Upper lobe of left lung (tissue), 6 donors: ENCODE measurements at places on chromosomes 5 and 9. TPM values are rescaled to one million over a fixed set of nuclear protein-coding genes. Genes with fewer than 3 reads are reported as not detected.

Gene PCDHB16
- 4.9 TPM for total RNA-seq

Gene POU5F2
- 2.6 TPM for total RNA-seq

Gene SLC34A3
- 0.10 TPM for total RNA-seq

Gene PCDHB7
- total RNA-seq: 2.9 TPM

Gene LCP2
- total RNA-seq: 68.9 TPM

Gene RLN2
- not detected for total RNA-seq

Gene SOX30
- not detected for total RNA-seq

GRCh38 chr5:72821776-72822175 lies 5.3 kb downstream of the TNPO1 start:
- no peak for DNase-seq
- H3K4me1 ChIP-seq: peaks cover 22% of the 10 kb centered on the region
- no peak overlapping the region for H3K4me3 ChIP-seq
- H3K27ac ChIP-seq: no peak overlapping the region
- no peaks in the 10 kb centered on the region for H3K36me3 ChIP-seq

- H3K27me3 ChIP-seq: no peaks in the 10 kb centered on the region
- no peak overlapping the region for H3K4me3 ChIP-seq
- H3K36me3 ChIP-seq: no peaks in the 10 kb centered on the region
Measured at GRCh38 chr9:113436728-113437515, 26.4 kb downstream of the C9orf43 start.

- no peak for DNase-seq
- H3K27me3 ChIP-seq: peaks cover 27% of the 10 kb centered on the region
- no peaks in the 10 kb centered on the region for H3K36me3 ChIP-seq
Measured at GRCh38 chr5:139391570-139392323, 2.0 kb upstream of the MZB1 start.

DNA sequence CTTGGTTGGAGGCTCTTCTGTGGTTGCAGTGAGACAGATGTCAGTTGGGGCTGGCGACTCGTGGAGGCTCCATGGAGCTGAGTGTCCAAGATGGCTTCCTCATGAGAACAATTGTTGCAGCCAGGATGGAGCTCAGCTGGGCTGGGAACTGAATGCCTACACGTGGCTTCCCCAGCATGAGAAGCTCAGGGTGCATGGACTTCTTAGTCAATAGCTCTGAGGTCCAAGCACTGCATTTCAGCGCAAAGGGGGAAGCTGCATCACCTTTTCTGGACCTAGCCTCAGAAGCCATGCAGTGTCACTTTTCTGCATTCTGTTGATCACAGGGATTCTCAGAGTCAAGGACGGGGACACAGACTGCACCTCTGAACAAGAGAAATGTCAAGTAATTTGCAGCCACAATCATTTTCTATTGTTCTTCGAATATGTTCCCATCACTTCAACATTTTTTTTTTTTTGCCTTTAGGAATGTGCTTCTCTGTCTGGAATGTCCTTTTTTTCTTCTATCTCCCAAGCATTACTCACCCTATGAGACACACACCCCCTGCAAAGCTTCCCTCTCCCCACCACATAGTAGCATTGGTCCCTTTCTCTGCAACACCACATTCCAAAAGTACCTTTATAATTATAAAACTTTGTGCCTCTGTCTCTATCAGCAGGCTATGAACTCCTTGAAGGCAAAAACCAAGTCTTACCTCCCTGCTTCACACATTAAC lies 57.5 kb upstream of the STK32A start:
- DNase-seq: no peak
- no peaks in the 10 kb centered on the region for H3K36me3 ChIP-seq
- no peak overlapping the region for H3K27ac ChIP-seq
- no peak overlapping the region for H3K4me3 ChIP-seq

DNA sequence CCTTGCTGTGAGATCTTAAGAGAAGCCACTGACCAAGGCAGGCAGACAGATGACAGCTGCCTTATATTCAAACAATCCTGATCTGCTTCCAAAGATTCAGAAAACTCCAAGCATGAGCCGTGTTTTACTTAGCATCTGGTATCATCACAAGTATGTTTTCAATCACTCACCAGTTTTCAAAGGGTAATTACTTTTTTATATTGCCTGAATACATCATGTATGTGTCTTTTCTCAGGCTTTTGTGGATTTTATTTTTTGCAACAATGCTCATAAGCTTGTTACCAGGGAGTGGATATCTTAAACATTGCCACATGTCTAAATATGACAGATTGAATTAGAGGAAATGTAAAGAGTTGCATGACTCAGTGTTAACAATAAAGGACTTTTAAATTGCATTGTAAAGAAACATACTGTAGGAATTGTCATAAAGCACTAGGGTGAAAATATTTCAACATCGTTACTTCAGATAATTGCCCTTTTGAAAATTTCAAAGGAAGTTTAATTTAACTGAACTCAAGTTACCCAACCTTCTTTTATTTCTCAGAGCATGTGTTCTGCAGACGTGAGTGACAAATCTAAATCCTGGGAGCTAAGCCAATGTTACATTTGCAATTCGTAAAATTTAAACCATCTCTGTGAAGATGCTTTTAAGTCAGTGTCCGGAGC lies 326.1 kb downstream of the PLK2 start:
- H3K27me3 ChIP-seq: no peaks in the 10 kb centered on the region
- no peak for DNase-seq
- H3K27ac ChIP-seq: no peak overlapping the region
- H3K4me3 ChIP-seq: no peak overlapping the region
- H3K4me1 ChIP-seq: no peaks in the 10 kb centered on the region

- no peak for DNase-seq
- no peaks in the 10 kb centered on the region for H3K27me3 ChIP-seq
- no peak overlapping the region for H3K4me3 ChIP-seq
- no peak overlapping the region for H3K27ac ChIP-seq
Measured at GRCh38 chr5:35365758-35366157, 135.5 kb upstream of the PRLR start.

GRCh38 chr5:45440466-45440865 lies 255.7 kb downstream of the HCN1 start:
- H3K27ac ChIP-seq: no peak overlapping the region
- H3K4me1 ChIP-seq: no peaks in the 10 kb centered on the region
- H3K36me3 ChIP-seq: no peaks in the 10 kb centered on the region

DNA sequence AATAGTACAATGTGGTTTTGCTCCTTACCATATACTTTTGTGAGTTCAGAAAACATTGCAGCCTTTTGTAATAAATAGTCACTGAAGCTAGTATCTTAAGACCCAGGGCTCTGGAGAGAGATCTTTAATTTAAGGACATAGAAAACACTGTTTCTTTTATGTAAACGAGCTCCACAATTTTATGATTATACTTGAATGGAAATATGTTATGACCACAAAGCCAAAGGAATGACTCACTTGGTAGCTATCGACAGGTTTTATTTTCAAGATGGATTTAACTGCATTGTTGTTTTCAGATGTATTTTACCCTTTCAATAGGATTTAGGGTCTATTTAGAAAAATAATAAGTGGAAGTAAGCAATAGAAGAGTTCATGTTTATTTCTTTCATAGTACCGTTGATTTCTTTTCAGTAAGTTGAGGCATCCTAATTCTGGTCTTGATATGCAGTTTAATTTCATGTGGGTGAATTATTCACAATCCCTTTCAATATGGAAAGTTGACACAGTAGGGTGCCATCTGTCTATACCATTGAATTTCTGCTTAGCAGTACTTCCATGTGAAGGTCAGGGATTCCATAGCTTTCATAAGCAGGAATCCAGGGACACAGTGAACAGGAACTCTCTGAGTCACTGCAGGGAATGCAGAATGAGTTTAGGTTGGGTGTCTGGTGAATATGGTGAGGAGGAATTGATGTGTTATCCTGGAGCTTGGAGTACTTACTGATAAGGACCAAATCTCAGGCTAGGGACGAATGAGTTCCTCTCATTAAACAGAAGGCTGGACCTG lies 157.6 kb downstream of the CD180 start:
- DNase-seq: no peak
- peaks cover 33% of the 10 kb centered on the region for H3K4me1 ChIP-seq
- H3K27ac ChIP-seq: peak overlapping the region; percentile 18
- H3K4me3 ChIP-seq: no peak overlapping the region
- no peaks in the 10 kb centered on the region for H3K36me3 ChIP-seq

GRCh38 chr5:169062690-169063089 lies 238.2 kb downstream of the SLIT3 start:
- no peaks in the 10 kb centered on the region for H3K27me3 ChIP-seq
- no peaks in the 10 kb centered on the region for H3K36me3 ChIP-seq
- no peak overlapping the region for H3K27ac ChIP-seq
- H3K4me1 ChIP-seq: peaks cover 5% of the 10 kb centered on the region
- no peak for DNase-seq
- no peak overlapping the region for H3K4me3 ChIP-seq

DNA sequence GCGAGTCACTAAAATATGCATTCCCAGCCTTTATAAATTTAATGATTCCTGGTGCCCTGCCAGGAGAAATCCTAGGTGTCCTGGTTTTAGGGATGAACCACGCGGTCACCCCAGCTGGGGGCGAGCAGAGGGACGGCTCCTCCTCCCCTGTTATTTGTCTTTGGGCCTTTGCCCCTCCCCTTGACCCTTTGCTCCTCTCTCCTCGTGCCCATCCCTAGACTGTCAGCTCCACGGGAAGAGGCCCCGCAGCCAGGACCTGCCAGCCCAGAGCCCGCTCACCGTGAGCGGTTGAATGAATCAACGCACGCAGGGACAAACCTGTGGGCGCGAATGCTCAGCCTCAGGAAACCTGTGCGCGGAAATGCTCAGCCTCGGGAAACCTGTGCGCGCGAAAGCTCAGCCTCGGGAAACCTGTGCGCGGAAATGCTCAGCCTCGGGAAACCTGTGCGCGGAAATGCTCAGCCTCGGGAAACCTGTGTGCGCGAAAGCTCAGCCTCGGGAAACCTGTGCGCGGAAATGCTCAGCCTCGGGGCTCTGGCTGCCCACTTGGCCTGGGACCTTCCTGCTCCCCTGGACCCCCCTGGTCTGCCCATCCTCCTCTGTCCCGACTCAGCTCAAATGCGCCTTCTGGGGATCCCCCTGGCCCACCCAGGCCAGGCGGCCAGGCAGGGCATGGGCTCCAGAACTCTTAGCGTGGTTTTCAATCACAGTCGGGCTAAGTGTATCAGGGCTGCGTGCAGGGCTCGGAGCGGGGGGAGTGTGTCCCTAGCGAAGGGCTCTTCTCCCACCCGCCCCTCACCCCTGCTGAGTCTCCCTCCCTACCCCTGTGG lies 140.5 kb upstream of the COL5A1 start:
- no peak for DNase-seq
- no peak overlapping the region for H3K4me3 ChIP-seq
- no peaks in the 10 kb centered on the region for H3K27me3 ChIP-seq
- no peak overlapping the region for H3K27ac ChIP-seq
- H3K36me3 ChIP-seq: no peaks in the 10 kb centered on the region

DNA sequence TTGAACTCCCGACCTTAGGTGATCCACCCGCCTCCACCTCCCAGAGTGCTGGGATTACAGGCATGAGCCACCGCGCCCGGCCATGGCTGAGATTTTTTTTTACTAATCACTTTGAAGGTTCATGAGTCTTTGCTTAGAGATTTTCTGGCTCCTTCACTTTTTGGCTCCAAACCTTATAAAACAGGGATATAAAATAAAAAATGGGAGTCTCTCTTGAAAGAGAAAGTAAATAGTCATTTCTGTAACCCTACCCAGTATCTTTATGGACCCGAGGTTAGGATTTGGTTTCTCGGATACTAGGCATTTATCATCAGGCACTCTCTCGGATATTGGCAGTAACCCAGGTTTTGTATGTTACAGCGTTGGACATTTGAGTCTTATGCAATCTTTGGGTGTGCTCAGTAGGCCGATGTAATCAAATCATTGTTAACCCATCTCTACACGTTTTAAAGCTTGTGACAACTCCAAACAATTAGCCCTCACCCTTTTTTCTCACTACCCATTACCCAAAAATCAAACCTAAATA lies 25.3 kb downstream of the STXBP1 start:
- H3K36me3 ChIP-seq: no peaks in the 10 kb centered on the region
- H3K4me1 ChIP-seq: peaks cover 48% of the 10 kb centered on the region
- no peak overlapping the region for H3K4me3 ChIP-seq
- H3K27me3 ChIP-seq: no peaks in the 10 kb centered on the region

DNA sequence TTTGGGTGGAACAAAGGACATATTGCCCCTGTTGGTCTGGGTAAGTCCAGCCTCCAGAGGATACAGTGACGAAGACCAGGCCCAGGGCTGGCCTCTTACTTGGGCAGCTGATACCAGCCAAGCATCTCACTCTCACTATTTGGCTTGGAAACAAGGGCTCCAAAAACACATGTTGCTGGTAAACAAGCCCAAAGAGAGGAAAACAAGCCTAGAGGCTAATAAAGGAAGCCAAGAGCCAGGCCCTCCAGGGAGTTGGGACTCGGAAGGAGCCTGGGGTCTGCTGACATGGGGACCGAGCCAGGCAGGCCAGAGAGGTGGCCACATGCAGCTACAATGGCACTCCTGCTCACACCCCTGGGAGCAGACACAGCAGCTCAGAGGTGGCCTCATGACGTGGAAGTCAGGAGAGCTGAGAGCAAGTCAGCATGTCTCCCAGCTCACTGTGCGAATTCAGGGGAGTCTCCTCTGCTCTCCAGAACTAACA lies 5.7 kb downstream of the SPARC start:
- DNase-seq: no peak
- H3K4me1 ChIP-seq: peaks cover 78% of the 10 kb centered on the region
- no peaks in the 10 kb centered on the region for H3K36me3 ChIP-seq
- peak overlapping the region; percentile 88 for H3K27ac ChIP-seq

- no peak overlapping the region for H3K4me3 ChIP-seq
- H3K4me1 ChIP-seq: no peaks in the 10 kb centered on the region
- DNase-seq: no peak
Measured at GRCh38 chr5:91957666-91958065, 574.5 kb upstream of the ARRDC3 start.

- no peaks in the 10 kb centered on the region for H3K27me3 ChIP-seq
- no peak overlapping the region for H3K4me3 ChIP-seq
- no peak overlapping the region for H3K27ac ChIP-seq
- peaks cover 50% of the 10 kb centered on the region for H3K4me1 ChIP-seq
- DNase-seq: no peak
Measured at GRCh38 chr5:80249901-80250300, 5.9 kb downstream of the SERINC5 start.

DNA sequence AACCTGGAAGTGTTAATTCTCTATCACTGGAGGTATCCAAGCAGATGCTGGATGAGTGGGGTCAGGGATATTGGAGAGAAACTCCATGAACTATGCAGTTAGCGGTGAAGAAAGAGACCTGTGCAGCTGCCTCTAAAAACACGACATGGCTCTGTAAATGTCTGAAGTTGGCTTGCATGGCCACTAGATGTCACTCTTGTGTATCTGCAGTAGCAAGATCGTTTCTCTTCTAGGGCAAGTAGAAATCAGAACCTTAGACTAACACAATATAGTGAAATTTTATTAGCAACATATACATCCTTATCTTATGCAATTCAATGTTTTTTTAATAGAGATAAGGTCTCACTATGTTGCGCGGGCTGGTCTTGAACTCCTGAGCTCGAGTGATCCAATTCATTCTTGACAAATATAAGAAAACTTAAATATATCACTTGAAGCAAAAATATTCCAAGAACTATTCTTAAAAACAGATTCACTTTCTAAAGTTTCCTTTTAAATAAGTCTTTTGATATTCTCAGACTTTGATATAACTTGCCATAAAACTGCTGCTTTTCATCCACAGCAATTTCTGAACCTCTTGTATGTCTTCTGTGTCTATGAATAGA lies 2.9 kb downstream of the OR2S2 start:
- H3K4me1 ChIP-seq: peaks cover 2% of the 10 kb centered on the region
- peak; percentile 62 for DNase-seq
- no peaks in the 10 kb centered on the region for H3K36me3 ChIP-seq
- no peak overlapping the region for H3K4me3 ChIP-seq
